ENCODE measurements at places on chromosomes 2 and 18.

DNA sequence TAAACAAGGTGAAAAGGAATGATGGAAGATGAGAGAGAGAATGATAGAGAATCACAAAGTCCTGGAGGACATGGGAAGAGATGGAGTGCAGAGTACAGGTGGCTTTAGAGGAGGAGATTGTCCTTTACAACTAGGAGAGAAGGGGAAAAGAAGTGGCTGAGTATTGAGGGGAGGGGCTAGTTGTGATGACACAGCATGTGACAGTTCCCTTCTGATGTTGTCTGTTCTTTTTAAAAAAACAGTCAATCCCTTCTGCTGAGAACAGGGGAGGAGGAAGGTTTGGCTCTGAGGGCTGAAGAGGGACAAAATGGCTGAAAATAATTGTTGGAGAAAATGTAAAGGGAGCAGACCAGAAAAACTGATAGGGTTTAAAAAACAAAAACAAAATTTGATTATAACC lies 44.0 kb downstream of the STEAP3 start:
- DNase-seq: no peak

DNA sequence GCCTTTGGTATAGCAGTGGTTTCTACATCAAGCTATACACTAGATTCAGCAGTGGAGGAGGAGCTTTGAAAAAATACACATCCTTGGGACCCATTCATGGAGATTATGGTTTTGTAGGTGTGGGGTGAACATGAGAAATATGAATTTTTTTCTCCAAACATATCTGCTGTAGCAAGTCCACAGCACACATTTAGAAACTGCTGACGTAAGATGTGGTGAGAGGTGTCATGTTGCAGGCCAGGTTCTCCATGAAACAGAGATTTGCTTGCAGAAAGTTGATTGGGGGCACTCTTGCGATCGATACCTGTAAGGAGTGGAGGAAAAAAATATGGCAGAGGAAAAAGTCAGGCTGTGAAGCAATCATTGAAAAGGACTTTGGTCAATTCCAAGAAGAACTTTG lies 67.9 kb downstream of the FASTKD2 start:
- no peak for DNase-seq

DNA sequence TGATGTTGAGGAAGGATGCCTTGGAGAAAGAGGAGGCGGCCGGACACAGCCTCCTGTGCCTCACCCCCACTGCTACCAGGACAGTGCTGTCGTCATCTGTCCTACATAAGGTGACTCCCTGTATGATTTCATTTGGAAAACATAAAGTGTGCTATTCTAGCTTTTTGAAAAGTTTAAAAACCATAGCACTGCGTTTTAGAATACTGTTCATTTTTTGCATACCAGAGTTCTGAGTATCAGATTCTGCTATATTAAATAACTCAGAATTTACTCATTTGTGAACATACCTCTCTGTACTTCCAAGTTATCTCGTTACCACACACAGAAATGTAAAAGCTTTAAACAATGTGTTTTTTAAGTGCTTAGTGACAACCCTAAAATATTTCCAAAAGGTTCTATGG lies 302.9 kb downstream of the LRRTM1 start:
- no peak for DNase-seq

GRCh38 chr2:64946769-64947247 lies 42.4 kb upstream of the SLC1A4 start:
- DNase-seq: no peak

GRCh38 chr2:231343988-231344387 lies 51.5 kb upstream of the B3GNT7 start:
- DNase-seq: no peak

DNA sequence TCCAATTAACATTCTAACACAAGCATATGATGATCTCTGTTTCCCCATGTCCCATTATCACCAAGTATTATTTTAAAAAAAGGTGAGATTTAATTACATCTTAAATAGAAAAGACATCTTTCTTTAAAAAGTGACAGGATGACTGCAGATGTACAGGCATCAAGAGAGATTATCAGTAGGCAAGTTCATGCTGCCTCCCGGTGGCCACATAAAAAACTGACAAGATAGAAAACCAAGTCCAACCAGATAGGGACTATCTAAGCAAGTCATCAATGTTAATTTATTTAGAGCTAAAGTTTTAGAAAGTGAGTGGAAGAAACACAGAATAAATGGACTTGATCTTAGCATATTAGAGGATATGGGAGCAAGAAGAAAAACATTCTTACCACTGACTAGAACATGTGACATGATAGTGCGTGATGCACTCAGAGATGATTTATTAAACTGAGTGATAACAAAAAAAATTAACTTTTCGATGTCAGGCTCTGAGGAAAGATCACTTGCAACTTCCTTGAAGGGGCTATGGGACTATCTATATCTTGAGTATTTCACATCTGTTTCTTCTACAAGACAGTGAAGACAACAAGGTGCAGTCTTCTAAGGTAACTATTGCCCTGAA lies 5.4 kb upstream of the TDRD15 start:
- peak; percentile 20 for DNase-seq

- no peak for DNase-seq
Measured at GRCh38 chr2:5982193-5982902, 290.2 kb downstream of the SOX11 start.

DNA sequence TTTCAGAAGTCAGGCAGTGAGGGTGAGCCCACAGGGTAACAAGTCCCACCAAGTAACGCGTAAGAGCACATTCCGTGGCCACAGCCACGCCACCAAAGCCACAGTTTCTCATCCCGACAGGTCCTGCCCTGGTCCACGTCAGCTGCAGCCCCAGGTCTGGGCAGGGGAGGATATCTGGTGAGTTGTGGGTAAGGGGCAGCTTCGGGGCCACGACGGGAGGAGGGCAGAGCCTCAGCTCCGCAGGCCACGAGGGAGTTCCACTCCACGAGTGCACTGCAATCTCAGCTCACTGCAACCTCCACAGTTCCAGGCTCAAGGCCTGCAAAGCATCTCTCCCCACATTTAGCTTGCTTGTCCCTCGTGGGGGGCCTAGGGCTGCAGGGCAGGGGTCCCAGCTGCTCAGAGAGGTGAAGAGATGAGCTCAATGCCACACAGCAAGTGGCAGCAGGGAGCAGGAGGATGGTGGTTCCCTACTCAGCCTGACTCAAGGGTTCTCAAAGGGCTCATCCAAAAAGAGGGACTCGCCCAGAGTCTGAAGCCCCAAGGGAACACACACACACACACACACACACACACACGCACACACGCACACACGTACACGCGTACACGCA lies 12.5 kb downstream of the SNORC start:
- DNase-seq: no peak

DNA sequence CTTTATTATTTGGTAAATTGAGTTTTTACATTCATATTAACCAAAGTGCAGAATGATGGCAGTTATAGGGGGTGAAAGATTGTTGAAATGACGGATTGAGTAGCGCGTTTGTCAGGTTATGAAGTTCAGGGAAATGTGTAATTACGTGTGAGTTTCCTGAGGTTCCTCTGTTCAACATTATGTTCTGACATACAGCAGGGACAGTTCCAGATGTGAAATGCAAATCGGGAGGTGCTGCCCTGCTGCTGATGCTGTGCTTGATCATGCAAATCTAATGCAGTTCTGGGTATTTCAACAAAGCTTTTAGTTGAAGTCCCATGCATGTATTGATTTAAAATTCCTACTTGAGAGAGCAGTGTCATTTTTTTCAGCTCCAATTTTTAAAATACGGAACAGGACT lies 57.9 kb downstream of the CDH7 start:
- DNase-seq: no peak

Data from neural crest cell (in vitro differentiated cells).